ENCODE measurements at places on chromosomes 6 and 20. TPM values are rescaled to one million over a fixed set of nuclear protein-coding genes. Genes with fewer than 3 reads are reported as not detected.

- no peak for DNase-seq
Measured at GRCh38 chr20:8427419-8428040, 295.5 kb downstream of the PLCB1 start.

Gene CPXM1
- 11.9 TPM for total RNA-seq

DNA sequence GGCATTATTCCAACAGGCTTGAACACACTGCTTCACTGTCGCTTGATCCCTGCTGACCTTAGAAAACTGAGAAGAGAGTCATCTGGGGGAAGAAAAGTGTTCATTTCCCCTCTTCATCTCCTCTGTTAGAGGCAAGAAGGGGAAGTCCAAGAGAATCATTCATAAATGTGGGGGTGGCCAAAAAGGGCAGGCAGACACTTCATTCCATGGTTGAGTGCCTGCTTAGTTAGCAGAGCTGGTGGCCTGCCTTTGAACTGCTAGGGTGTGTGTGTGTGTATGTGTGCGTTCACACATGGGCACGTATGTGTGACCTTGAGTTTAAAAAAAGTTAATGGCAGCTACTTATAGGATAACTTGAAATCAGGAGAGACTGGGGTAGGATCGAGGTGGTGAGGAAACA, 39.4 kb upstream of the RFPL4B start:
- no peak for DNase-seq

Gene HBS1L
- total RNA-seq: 133 TPM
